ENCODE measurements at places on chromosomes 1 and 21.

GRCh38 chr1:96416701-96417444, 304.7 kb upstream of the PTBP2 start:
- peak; percentile 13 for DNase-seq

- DNase-seq = no peak
These were observed 43.3 kb downstream of the POU2F1 start for GRCh38 chr1:167263819-167264464.

- no peak for DNase-seq
These were observed 25.5 kb upstream of the PRSS38 start for GRCh38 chr1:227790034-227790400.

GRCh38 chr1:60428127-60428526, 354.6 kb upstream of the C1orf87 start:
- no peak for DNase-seq

DNA sequence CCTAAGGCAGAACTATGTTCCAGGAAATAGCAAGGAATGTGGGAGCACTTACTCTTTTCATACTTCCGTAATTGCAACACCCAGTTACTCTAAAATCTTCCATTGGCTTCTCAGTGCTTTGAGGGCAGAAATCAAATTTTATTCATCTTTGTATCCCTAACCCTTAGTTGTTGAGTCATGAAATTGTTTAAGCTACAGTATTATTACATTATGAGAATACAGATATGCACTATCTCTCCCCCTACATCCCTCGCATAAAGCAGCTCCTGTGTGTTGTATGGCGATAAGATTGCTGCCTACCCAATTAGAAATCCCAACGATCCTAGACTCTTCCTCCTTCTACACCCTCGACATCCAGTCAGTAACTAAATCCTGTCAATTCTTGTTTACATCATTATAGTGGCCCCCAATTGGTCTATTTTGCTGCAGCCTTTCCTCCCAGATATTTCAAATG, 2.6 kb downstream of the AIDA start:
- DNase-seq = no peak

GRCh38 chr1:164561472-164561871, 2.5 kb downstream of the PBX1 start:
- no peak for DNase-seq

DNA sequence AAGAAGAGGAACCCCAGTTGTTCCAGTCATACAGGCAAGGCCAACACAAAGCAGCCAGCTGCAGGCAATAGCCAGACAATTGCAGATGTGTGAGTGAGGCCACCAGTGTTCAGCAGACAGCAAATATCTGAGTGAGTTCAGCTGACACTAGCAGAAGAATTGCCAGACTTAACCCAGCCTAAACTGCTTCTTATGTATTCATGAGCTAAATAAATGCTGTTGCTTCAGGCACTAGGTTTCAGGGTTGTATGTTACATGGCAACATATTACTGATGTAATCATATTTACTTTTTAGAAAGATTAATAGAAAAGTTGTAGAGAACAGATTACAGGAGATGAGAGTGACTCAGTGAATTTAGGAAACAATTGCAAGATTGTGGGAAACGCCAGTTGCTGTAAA, 129.8 kb upstream of the CHODL start:
- no peak for DNase-seq

DNA sequence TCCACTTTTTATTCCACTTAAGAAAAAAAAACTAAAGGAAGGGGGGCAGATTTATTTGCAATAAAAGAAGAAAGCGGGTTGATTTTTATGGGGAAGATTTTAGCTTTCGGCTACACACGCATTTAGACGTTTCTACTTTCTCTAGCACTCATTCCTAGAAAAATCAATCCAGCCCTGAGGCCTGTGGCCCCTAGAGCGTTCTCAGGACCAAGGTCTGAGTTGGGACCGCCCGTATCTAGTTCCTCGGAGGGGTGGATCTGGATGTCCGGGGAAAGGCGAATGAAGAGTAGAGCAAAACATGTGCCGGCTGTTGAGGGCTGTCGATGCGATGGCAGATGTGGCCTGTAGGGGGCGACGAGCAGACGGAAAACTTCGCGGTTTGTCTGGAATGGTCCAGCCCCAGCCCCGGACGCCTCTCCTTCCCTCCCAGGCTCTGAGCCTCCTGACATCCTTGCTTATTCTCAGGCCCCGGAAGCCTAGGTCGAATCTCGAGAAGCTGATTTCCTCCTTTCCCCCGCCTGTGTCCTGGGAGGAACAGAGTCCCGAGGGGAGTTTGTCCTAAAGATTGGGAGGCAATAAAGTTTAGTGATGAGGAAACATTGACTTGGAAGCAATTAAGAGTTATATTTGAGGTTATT, 5.2 kb downstream of the FOXD3 start:
- no peak for DNase-seq

DNA sequence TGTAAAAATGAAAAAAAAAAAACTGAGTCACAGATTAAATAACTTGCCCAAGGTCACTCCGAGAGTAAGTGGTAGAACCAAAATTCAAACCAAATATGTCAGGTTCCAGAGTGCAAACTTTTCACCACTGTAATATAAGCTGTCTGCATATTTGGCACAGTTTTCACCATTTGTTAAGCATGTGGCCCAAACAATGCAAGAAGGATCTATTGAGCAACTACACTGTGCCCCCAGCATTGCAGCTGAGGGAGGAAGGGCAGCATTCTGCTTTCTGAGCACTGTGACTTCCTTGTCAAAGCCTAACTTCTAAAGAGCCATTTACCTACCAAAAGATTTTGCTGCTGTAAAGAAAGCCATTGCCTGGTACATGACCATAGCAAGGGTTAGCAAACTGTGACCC, 133.4 kb downstream of the SYT2 start:
- DNase-seq = no peak

GRCh38 chr1:21313203-21313885, 23.1 kb upstream of the ECE1 start:
- DNase-seq = no peak

- DNase-seq = no peak
These were observed 2.9 kb upstream of the LRRC40 start for GRCh38 chr1:70208292-70208691.

- no peak for DNase-seq
These were observed 109.4 kb downstream of the NRDC start for GRCh38 chr1:51768971-51769588.

- no peak for DNase-seq
These were observed 494 bp downstream of the APH1A start for GRCh38 chr1:150268340-150268704.

Measured in GM12878 (cell line).